Stimulated activated CD4-positive, alpha-beta T cell treated with anti-CD3 and anti-CD28 coated beads, TNF-alpha, amount 100 ng/mL, for 48 hours (primary cell): ENCODE measurements at places on chromosomes 3 and 15.

GRCh38 chr3:36512555-36512954 lies 132.3 kb downstream of the STAC start:
- no peak for DNase-seq

- no peak for DNase-seq
Measured at GRCh38 chr3:189646853-189647542, 15.8 kb downstream of the TP63 start.

GRCh38 chr3:78041486-78041885 lies 1001.6 kb downstream of the ROBO2 start:
- DNase-seq = no peak

DNA sequence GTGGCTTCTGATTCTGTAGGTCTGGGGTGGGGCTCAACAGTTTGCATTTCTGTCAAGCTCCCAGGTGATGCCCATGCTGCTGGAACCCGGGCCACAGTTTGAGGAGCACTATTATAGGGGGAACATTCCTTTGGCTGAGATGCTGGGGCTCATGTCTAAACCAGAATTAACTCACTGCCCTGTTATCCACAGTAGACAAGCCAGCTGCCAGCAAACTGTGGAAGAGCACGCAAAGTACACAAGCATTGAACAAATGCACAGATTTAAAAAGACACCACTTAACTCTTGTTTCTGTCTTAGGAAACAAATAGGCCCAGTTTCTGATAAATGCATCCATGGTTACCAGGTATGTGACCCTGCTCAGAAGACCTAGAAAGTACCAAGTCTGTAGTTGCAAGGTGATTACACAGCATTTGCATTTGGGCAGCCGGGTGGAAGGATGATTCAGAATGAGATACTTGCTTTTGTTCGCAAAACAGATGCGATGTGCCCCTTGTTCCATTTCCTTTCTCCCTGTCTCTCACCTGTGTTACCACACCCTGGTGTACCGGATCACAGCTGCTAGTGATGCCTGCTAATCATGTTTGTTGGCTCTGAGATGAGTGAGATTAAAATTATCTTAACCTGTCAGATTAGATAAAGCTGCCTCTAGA lies 12.4 kb downstream of the GYG1 start:
- DNase-seq = no peak

- DNase-seq = no peak
Measured at GRCh38 chr15:74272812-74273211, 36.7 kb downstream of the CCDC33 start.

DNA sequence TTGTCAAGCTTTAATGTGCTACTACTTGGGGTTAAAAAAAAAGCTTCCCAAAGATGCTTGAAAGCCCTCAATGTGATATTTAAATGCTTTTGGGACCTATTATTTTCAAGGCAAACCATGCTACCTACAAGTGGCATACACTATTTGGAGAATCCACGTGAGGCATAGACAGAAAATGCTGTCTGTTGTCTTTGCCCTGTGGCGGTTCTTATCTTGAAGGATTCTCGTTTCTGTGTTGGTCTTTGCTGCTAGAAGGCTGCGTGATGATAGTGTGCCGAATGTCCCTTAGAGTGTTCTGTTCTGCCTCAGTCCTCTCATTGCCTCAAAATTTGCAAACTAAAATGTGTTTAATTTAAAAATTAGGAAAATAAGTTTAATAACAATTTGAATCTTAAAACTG lies 356.2 kb upstream of the RARB start:
- no peak for DNase-seq

GRCh38 chr3:67192466-67192865 lies 194.4 kb downstream of the KBTBD8 start:
- no peak for DNase-seq
